ENCODE measurements at places on chromosomes 16 and 17.

GRCh38 chr16:14283786-14284185 is 212.7 kb downstream of the MRTFB start:
- DNase-seq, result no peak

DNA sequence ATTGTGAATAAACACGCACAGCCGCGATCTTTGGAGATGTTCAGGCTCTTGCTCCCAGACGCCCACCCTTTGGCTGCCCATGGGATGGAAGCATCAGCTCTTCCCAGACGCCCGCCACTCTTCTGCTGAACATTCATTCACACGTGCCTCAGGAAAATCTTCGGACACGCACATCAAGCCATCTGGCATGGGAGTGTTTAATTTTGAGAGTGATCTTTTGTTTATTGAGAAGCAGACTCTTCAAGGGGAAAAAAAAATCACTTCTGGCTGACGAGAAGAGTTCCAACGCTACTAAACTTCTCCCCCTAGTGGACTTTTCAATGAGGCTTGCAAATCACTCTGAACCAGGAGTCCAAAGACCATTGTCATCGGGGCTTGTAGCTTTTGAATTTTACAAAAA is 62.0 kb upstream of the NUDT7 start:
- DNase-seq, result no peak

- no peak for DNase-seq
Observed at GRCh38 chr16:78478267-78478861, 378.9 kb downstream of the WWOX start.

DNA sequence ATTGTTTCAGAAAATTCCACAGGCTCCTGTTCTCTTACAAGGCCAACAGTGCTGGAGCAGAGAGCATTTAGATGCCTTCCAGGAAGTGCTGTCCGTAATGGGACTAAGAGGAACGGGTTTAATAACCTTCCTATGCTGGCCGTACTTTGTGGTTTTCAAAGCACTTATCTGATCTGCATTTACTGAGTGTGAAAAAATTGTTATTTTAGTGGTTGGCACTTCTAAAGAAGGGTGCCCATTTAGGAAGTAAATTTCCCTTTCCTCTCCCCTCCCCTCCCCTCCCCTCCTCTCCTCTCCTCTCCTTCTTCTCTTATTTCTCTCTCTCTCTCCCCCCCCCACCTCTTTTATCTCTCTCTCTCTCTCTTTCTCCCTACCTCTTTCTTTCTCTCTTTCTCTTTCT is 72.0 kb upstream of the DNAJA2 start:
- no peak for DNase-seq

DNA sequence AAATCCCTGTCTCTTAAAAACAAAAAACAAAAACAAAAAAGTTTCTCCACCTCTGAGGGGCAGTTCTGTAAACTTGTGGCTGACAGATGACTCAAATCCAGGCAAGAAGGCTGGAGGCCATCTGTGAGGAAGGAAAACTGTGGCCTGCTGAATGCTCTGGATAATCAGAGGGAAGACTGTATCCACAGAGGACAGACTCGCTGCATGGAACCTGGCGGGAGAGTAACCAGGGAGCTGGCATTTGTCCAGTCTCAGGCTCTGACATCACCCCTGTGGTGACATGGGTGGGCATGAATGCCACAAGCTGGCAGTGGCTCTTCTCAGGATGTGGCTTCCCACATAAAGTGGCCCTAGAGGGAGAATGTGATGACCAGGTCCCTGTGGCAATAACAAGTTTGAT is 2.8 kb upstream of the KSR1 start:
- DNase-seq, result no peak

- DNase-seq, result no peak
Observed at GRCh38 chr17:75456039-75456416, 407 bp upstream of the TMEM94 start.

DNA sequence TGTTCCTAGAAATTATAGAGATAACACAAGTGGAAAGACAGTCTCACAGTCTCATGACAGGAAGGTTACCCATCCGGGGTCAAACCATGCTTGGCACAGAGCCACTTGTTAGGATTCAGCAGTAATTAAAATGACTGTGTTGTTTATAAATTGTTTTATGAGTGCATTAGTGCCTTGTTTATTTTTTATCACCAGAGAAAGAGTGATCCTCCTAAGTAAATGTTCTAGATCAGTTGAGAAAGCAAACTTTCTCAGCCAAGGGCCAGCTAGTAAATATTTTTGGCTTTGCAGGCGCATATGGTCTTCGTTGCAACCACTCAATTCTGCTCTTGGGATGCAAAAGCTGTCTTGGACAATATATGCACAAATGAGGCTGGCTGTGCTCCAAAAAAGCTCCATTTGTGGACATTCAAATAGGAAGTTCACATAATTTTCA is 253.9 kb upstream of the CACNG5 start:
- no peak for DNase-seq

- DNase-seq, result no peak
Observed at GRCh38 chr16:17283016-17283415, 187.7 kb downstream of the XYLT1 start.

- DNase-seq, result no peak
Observed at GRCh38 chr17:64174686-64175456, 44.9 kb upstream of the ERN1 start.

DNA sequence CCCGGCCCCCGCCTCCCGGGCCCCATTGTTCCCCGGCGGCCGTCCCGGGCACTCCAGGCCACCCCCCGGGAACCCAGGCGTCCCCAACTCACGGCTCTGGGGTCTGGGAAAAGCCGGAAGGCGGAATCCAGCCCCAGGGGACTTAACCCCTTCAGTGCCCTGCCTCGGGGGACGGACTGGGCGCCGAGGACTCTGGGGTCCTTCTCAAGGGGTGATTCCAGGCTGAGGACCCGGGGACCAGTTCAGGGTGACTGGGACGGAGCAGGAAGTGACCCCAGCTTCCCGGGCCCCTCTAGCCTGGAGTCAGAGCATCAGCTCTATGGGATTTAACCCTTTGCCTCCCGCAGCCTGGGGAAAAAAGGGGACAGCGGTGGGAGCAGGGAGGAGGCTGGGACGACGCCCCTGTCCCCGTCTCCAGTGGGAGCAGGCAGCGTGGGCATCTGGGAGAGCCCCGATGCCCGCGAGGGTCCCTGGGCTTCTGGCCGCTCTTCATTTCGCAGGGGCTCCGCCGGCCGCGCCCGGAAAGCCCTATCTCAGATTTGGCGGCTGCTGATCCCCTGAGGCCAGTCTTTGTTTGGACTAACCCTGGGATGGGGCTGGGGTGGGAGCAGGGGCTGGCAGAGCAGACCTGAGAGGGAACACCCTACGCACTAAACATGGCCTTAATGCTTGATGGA is at the start of gene ZNF629:
ZNF629 (minus strand) TSS at position 270 of the 677 bp plus-strand sequence. CDS start 2,723 bp downstream, outside the sequence.
- no peak for DNase-seq

DNA sequence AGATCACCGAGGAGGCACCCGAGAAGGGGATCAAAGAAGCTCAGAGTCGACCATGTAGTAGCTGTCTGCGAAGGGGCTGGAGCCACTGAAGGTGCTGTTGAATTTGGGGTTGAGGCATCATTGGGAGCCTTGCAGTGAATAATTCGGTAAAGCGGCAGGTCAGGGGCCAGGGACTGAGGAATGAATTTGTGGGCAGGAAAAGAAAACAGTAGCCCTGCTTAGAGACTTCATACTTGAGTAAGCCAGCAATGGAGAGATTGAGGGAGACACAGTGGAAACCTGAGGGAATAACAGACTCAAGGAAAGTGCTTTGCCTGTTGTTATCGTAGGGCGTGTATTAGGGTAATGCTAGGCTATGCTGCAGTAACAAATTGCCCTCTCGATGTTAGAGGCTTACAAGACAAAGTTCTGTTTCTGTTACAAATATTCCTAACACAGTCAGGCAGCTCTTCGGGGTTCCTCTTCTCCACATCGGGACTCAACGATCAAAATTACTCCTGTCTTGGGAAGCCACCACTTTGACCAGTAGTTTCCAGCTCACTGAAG is 13.4 kb upstream of the HERPUD1 start:
- DNase-seq, result no peak

- no peak for DNase-seq
Observed at GRCh38 chr16:79610771-79611170, 10.2 kb upstream of the MAF start.

DNA sequence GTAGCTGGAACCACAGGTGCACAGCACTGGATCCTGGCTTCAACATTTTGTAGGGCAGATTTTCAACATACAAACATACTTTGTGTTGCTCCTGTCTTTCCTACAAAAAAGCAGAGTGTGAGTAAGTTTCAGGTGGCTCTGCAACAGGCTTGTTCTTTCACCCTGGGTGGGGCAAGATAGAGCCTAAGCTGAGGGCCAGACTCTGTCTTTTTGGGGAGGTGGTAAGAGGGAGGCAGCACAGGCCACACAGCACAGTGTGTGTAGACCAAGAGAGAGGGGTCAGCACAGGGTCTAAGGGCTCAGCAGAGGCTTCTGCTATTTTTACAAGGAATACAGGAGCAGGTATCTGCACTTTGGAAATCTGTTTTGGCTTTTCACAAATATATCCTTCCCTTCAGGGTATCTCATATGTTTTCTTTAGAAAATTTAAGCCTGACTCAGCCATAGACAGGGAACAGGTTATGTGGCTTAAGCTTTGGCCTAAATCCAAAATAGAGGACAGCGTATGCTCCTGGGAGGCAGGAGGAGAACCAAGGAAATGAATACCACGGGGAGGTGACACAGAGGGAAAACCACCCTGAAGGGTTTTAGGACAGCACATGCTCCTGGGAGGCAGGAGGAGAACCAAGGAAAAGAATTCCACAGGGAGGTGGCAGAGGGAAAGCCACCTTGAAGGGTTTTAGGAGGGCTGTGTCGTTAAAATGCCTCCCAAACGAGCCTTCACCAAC is 21.6 kb downstream of the EMC8 start:
- DNase-seq, result no peak

DNA sequence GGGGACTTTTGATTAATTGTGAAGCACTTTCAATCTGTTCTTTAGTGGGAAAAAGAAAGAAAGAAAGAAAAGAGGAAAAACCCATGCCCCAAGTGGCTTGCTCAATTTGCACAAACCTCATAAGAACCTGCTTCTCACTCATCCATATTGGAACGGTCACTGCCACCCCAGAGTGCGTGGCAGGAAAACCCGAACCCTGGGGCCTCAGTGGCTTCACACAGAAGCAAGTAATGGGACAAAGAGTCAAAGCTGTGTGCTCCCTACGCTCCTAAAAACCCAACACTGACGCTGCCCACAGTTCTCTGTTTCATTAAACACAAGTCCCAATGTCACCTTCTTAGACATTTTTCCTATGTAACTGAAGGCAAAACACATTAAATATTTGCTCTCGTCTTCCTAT is 1.2 kb downstream of the SLC6A4 start:
- no peak for DNase-seq

- DNase-seq, result no peak
Observed at GRCh38 chr16:3022684-3023414, 893 bp downstream of the HCFC1R1 start.

GRCh38 chr16:83940630-83941378 is 12.2 kb upstream of the OSGIN1 start:
- DNase-seq, result no peak

GRCh38 chr16:24609740-24610415 is 70.5 kb downstream of the RBBP6 start:
- no peak for DNase-seq

DNA sequence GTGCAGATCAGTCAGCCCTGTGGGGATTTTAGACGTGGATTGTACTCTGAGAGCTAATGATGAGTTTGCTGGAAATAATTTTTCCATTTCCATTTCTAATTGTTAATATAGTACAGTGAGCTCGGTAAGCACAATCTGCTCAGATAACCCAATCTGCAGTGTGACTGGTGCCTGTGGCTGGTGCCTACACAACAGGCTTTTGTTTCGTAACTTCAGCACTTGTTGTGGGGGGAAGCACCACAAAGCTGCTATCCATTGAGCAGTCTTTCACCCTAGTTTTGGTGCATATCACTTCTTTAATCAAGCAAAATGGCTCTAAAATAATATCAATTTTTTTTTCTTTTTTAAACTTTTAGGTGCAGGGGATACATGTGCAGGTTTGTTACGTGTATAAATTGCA is 534.9 kb upstream of the HSBP1 start:
- no peak for DNase-seq

DNA sequence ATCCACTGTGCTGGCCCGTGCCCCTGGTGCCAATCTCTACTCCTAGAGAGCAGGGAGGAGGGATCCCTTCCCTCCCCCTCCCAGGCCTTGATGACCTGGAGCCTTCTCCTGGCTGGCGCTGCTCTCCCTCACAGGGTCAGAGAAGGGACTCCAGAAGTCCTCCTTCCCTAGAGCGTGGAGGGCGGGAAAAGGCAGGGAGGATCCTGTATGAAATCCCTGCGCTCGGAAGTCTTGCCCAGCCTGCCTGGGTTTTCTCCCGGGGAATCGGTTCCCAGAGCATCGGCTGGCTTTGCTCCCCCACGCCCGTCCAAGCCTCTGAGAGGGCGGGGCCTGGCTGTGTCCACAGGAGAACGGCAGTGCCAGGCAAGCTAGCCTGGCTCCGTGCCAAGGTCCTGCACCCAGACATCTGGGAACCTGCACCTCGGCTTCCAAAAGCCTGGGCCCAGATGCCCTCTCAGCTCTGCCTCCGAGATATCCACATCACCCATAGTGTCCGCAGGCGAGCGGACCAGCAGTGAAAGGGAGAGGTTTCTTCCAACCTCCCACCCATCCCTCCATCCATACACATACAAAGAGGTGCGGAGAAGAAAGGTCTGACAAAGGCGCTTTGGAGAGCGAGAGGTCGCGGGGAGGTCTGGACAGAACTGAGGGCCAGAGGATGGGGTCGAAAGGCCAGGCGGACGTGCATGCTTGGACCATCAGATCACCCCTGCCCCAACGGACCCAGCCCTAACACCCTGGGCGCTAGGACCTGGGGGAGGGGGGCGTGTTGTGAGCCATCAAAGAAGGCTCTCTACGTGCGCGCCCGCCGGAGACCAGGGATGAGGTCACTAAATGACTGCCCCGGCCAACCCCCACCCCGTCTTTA is 1.1 kb downstream of the MPP2 start:
- no peak for DNase-seq

DNA sequence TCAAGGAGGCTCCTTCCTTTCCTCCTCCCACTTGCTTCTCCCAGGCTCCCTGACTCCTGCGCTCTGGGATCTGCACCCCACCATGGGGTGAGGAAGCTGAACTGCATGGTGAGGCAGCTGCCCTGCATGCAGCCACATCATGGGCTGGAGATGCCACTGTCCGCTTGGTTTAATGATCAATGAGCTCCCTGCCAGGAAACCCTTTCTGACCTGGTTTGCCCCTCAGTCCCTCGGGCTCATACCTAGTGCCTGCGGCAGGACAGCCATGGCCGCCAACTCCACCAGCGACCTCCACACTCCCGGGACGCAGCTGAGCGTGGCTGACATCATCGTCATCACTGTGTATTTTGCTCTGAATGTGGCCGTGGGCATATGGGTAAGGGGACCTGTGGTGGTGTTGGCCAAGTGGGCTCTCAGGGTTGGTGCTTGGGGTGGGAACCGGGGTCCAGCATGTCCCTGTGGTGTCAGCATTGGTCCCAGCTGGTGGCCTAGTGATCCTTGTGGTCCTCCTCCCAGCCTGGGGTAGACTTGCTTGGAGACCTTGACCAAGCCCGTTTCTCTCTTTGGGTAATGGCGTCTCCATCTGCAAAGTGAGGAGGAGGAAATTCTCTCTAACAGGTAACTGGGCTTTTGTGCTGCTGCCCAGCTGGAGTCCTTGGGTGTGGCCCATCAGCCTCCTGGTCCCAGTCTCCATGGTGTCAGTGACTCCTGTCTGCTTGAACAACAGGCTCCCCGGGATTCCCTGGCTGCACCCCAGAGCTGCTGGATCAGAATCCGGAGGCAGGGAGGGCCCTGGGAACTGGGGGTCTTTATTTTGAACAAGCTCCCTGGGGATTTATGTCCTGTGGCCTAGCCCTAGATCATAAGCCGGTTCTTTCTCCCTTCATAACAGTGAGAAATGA is at the start of gene SLC5A10:
SLC5A10 (plus strand) TSS at position 225 of the 902 bp plus-strand sequence; CDS start at position 266, 41 bp downstream.
- no peak for DNase-seq

GRCh38 chr17:45370949-45371413 is 54.2 kb upstream of the MAP3K14 start:
- no peak for DNase-seq

All from activated CD4-positive, alpha-beta T cell treated with anti-CD3 and anti-CD28 coated beads for 1 hour (primary cell).